Stimulated activated CD8-positive, alpha-beta memory T cell treated with anti-CD3 and anti-CD28 coated beads, Interleukin-4, amount 100 ng/mL, for 1 hour (primary cell): ENCODE measurements at places on chromosomes 7 and 10.

DNA sequence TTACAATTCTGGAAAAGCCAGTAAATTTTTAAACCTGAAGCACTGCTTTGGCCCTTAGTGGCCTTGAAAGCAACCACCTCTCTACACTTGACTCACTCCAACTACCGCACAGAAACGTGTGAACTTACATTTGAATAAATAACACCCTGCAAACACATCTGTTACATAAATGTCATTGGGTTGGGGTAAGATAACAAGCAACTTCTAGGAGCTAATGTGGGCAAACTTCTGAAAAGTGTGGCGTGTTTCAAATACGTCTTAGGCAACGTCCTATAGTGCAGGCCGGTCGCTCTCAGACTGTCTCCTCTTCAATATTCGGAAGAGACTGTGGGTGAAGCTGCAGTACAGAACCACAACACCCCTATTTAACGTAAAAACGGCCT, 474 bp downstream of the ORC5 start:
- DNase-seq: no peak

DNA sequence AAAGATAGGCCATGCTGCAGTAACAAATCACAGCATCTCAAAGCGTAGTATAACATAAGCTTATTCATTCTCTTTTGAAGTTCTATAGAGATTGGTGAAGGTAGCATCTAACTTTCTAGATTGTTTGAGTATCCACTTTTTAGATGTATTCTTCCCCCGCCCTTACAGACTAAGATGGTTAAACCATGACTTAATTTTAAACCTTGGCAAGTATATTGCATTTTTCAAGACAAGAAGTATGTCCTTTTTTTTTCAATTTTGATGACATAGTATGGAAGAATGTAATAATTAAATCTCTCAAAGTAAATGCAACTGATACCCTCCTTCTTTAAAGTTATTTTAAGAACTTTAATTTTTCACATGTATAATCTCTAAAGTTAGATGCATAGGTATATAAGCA, 190.0 kb downstream of the KCND2 start:
- no peak for DNase-seq

DNA sequence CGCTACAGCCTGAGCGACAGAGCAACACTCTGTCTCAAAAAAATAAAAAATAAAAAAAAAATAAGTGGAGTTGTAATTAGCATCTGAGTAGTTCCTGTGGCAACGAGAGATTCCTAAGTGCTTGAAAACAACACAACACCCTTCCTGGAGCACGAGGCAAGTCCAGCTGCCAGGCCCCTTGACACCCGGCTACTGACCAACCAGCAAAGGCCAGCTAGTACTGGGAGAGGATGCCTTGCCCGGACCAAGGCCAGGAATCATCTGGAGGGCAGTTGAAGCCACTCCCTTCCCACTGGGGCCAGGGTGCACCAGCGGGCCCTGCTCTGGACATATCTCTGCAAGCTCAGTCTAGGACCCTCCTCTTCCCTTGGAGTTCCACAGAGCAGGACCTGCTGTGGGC, 536 bp downstream of the C10orf105 start:
- no peak for DNase-seq

GRCh38 chr7:145005601-145006000, 169.7 kb upstream of the TPK1 start:
- no peak for DNase-seq

GRCh38 chr10:86663576-86664339, 4.6 kb upstream of the LDB3 start:
- no peak for DNase-seq

GRCh38 chr7:17405786-17406185, 107.3 kb downstream of the AHR start:
- no peak for DNase-seq
